Pulmonary artery endothelial cell (primary cell): ENCODE measurements at places on chromosomes 6 and 20.

GRCh38 chr6:155125906-155126305, 130.8 kb downstream of the TIAM2 start:
- no peak for DNase-seq

DNA sequence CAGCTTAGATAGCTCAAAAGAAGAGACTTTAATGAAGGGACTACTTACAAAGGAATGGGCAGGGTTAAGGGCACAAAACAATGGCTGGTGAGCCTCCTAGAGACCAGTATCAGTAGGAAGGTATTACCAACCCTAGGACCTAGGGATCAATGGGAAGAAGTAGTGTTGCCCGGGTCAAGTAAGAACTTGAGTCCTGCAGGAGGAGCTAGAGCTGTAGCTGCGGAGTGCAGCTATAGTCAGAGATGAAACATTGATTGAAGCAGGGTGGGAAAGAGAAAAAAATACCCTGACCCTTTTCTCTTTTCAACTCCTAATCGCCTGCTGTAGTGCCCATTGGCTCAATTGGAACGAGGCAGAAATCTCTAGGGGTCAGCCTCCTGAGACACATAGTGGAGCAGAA, 144.0 kb downstream of the FLRT3 start:
- DNase-seq, result no peak

DNA sequence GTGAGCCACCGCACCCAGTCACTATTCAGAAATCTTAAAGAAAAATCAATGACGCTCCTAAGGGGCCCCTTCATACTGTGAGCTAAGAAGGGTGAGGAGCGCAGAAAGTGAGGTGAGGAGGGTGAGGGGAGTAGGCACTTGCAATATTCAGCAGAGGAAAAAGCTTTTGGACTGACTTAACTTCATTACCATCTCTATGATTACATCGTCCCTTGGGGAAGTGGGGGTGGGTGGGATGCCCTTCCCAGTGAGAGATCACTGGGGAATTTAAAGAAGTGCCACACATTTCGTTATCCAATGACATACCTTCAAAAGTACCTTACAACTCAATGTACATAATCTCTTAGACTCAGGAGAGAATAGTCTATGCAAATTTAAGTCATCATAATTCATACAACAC, 46.5 kb downstream of the SMLR1 start:
- no peak for DNase-seq

GRCh38 chr6:27662769-27663168, 189.9 kb upstream of the ZNF184 start:
- no peak for DNase-seq

DNA sequence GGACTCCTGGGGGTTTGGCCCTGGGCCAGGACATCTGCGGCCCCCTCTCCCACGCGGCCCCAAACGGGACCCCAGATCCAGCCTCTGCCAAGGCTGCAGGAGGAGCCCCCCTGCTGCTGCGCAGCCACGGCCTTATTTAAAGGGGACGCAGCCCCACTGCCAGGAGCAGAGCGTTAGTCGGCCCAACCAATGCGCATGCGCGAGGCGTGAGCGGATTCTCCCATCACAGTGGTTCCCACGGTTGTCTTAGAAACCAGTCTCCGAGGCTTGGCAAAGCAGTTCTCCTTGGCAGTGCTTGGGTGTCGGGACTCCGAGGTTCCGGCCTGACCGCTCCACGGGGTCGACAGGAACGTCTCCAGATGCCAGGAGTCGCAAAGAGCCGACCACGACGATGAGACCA, 288.3 kb upstream of the ZNF337 start:
- DNase-seq, result no peak

- no peak for DNase-seq
These were observed 16.0 kb downstream of the PDE10A start for GRCh38 chr6:165647041-165647440.

DNA sequence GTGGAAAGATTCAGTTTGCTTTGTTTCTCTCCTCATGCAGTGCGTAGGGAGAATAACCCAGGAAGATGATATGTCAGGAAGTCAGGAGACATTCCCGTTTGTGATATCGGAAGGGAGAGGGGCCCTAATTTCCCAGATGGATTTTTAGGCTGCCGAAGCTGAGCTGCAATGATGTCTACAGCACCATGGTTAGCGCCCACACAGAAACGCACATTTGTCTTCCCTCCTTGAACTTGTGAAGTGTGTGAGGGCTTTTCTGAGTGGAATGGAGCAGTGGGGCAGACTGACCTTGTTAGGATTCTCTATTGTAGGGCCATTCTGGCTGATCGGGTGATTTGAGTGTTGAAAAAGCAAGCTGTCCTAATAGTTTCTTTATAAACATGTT, 191.3 kb upstream of the ARG1 start:
- no peak for DNase-seq

DNA sequence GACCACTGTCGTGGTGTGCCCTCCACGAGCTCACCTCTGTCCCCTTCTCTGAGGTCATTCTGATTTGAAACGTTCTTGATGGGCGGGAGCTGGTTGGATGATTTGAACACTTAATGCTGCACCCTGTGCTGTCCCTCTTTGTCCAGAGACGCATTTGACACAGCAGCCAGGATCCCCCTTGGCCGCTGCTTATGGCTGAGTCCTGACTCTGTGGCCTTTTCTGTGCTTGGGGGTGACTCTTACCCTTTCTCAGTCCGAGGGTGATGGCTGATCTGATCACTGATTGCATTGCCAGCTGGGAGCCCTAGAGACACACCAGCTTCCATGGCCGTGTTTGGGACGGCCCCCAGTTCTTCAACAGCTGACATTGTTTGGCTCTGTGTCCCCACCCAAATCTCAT, 43.5 kb upstream of the FRMD1 start:
- no peak for DNase-seq

GRCh38 chr6:29800254-29800653, 27.4 kb upstream of the HLA-G start:
- no peak for DNase-seq

- DNase-seq, result peak; percentile 77
These were observed 189.4 kb downstream of the ZFP64 start for GRCh38 chr20:52001999-52002666.

- no peak for DNase-seq
These were observed 55.2 kb upstream of the TBC1D7 start for GRCh38 chr6:13383328-13384163.

GRCh38 chr6:46882645-46883044, 39.1 kb downstream of the ADGRF5 start:
- no peak for DNase-seq

- DNase-seq, result no peak
These were observed 212.0 kb upstream of the DTNBP1 start for GRCh38 chr6:15874821-15875220.

DNA sequence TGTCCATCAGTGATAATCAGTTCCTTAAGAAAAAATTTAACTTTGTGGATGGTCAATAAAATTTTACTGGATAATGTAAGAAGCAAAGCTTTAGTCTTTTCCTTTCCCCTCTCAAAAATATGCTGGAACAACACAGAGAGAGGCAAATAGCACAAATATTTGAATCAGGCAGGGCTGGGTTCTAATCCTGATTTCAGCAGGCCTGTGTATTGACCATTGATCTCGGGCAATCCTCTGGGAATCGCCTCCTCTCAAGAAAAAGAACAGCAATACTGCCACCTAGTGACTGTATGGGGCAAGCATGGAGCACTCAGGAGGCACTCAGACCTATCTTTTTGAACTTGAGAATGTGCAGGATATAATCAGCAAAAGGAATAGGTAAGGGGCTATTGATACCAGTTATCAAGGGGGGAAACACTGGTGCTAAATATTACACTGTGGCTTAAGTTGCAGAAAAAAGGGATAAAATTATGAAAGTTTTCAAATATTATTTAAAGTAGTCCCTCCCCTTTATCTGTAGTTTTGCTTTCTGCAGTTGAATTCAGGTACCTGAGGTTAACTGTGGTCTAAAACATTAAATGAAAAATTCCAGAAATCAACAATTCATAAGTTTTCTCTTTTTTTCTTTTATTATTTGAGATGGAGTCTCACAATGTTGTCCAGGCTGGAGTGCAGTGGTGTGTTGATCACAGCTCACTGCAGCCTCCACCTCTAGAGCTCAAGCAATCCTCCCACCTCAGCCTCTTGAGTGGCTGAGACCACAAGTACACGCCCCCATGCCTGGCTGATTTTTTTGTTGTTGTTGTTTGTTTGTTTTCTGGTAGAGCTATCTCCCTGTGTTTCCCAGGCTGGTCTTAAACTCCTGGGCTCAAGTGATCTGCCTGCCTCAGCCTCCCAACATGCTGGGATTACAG, 91.8 kb upstream of the NHSL1 start:
- peak; percentile 41 for DNase-seq

DNA sequence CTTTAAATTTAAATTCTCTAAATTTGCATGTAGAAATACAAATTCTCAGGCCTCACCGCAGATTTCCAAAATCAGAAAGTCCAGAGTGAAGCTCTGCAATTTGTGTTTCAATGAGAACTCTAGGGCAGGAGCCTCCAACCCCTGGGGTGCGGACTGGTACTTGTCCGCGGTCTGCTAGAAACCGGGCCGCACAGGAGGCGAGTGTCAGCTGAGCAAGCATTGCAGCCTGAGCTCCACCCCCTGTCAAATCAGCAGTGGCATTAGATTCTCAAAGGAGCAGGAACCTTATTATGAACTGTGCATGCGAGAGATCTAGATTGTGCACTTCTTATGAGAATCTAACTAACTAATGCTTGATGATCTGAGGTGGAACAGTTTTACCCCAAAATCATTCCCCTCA, 203.0 kb upstream of the PCSK2 start:
- no peak for DNase-seq

GRCh38 chr20:63378626-63379025, 17.5 kb upstream of the CHRNA4 start:
- DNase-seq, result no peak

DNA sequence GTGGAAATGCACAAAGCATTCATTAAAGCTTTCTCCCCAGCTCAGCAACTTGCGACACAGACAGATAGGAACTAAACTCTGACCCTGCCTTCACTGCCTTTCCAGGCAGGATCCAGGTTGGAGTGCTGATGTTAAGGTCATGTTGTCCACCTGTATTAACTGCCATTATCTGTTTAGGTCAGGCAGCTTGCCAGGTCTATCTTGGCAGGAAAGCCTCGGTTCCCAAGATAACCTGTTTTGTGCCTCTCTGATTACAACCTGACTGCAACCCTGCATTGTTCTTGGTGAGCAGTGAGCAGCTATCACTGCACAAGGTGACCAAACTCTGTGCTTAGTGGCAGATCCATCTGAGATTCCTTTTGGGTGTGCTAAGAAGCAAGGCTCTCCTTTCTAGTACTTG, 23.2 kb upstream of the ELOVL2 start:
- no peak for DNase-seq

DNA sequence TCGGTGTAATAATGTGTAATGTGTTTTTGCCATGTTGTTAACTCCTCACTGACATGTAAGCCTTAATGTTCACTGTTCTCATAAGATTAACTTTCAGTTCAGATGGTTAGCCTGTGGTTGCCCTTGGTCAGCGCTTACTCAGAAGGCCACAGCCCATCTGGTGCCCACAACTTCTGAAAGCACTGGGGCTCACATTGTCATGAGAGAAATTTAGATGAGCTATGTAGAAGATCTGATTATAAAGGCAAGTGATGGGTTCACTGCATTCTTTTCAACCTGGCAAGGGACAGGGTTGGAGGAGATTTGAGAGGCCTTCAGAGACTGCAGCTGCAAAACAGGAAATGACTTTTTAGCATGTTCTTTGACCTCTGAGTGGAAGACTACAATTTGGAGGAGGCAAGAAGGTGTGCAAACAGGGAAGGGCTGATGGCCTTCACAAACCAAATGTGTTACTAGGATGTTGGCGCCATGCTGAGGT, 242.3 kb upstream of the SUPT3H start:
- no peak for DNase-seq

GRCh38 chr20:22974354-22974753, 60.8 kb upstream of the SSTR4 start:
- DNase-seq, result no peak

GRCh38 chr6:38091613-38092012, 272.1 kb downstream of the ZFAND3 start:
- no peak for DNase-seq

DNA sequence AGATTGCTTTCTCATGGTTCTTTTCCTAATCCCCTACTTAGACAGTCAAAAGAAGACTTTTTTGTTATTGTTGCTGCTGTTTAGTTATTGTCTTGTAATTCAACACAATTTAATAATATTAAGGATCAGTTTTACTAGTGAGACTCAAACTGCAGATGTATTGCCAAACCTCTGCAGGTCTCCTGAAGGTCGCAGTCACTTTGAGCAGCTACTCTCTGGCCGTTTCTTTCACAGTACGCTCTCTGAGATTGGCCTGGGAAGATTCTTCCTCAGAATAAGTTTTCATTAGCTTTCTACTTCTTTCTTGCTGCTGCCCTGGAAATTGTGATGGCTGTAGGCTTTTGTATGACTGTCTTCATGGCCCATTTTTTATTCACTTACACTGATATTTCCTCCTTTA, 930.8 kb downstream of the QKI start:
- no peak for DNase-seq

DNA sequence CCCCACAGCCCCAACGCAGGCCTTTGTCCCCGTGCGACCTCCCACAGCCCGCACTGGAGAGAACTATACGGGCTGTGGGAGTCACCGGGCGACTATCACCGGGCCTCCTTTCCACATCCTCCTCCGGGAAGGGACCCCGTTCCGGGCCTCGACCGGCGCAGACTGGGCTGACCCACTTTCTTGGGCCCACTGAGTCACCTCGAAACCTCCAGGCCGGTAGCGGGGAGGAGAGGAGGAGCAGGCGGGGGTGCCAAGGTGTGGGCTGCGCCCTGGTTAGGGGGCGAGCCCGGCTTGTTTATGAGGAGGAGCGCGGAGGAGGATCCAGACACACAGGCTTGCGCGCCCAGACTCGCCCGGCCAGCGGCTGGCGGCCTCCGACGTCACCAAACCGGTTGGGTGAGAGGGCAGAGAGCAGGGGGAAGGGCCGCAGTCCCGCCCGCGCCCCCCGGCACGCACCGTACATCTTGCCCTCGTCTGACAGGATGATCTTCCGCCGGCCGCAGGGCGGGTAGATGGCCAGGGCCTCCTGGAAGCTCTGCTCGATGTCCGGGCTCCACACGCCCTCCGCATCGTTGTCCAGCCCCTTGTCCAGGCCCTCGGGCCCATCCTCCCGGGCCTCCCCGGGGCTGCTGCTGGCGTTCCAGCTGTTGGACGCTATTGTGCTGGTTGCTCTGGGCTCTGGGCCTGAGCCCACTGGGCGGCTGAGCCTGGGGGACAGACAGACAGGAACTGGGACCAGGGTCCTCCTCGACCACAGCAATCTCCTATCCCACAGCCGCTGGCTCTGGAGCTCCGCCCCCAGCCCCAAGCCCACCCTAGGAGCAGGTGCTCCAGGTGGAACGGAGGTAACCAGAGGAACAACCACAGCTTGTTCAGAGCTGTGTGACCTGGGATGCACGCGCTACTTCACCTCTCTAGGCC, 10.6 kb downstream of the TEAD3 start:
- no peak for DNase-seq

- DNase-seq, result no peak
These were observed 54.1 kb downstream of the ELOVL5 start for GRCh38 chr6:53294611-53295010.

GRCh38 chr6:104095661-104096416, 763.9 kb downstream of the HACE1 start:
- DNase-seq, result no peak

DNA sequence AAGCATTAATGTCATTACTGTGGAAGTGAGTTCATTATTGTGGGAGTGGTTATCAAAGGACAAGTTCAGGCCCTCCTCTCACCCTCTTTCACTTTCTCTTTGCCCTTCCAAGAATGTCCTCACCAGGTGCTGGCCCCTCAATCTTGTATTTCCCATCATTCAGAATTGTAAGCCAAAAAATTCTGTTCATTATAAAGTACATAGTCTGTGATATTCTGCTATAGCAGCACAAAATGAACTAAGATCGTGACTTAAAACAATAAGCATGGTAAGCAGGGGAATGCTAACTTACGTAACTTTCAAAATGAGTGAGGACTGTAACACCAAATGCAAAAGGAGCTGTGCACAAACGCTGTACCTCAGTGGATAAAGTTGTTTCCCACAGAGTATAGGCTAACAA, 515.7 kb upstream of the BTBD3 start:
- no peak for DNase-seq
